ENCODE measurements at places on chromosomes 5 and 9.

- no peak for DNase-seq
These were observed 37.8 kb upstream of the ANKRD34B start for GRCh38 chr5:80607832-80608231.

DNA sequence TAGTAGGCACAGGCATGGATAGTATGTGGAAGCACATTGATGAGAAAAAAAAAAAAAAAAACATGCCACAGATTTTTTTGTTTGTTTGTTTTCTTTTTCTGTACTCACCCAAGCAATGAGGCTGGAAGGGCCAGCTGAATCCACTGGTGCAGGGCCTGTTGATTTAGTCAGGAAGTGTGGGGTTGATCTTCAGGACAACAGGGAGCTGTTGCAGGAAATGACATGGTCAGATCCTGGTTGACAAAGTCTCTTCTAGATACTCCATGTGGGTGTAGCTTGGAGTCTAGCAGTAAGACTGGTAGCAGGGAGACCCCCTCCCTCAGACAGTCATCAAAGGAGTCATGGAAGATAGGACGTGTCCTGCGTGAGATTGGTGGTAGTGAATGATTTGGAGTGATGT lies 191.8 kb downstream of the PAPPA start:
- DNase-seq, result no peak

DNA sequence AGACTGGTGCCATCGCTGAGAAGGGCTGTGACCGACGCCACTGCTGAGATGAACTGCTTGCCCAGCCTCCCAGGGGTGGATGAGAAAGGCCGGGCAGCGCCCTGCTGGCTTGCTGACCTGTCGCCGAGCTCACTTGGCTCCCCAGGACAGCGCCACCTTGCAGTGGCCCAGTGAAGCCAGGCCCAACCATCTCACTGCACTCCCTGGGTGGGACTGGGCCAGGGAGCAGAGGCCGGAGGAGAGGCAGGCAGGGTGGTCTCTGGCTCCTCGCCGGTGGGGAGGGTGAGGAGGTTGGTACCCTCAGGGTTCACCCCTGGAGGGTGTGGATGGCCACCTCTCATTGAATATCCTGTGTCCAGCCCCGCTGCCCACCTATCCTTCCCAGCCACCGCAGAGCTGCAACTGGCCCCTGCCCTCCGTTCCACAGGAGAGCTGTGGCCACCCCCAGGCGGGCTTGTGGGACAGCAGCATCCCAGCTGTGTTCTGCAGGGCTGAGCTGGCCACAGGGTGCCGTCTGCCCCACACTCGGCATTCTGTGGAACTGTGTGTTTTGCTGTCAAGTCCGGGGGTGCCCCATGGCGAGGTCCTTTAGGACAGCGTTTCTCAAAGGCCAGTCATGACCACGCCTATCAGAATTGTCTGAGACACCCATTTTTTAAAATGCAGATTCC lies 41.0 kb upstream of the FCN2 start:
- no peak for DNase-seq

DNA sequence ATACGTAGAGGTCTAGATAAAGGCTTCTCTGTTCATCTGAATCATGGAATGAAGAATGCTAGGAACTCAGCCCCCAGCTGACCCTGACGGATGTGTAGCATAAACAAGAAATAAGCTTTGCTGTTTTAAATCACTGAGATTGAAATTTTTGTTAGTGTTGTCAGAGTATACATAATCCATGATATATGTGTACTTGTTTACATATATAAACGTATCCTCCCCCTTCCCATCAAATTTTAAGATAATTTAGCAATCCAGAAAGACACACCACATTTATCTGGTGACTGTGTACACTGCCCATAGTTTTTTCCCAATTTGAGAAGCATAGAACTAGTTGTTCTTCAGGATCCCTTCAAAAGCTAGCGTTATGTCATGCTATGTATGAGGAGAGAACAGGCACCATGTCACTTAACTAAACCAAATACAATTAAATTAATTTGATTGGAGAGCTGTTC lies 80.8 kb upstream of the OSMR start:
- DNase-seq, result no peak

GRCh38 chr9:21252721-21253547 lies 13.1 kb upstream of the IFNA14 start:
- DNase-seq, result no peak

DNA sequence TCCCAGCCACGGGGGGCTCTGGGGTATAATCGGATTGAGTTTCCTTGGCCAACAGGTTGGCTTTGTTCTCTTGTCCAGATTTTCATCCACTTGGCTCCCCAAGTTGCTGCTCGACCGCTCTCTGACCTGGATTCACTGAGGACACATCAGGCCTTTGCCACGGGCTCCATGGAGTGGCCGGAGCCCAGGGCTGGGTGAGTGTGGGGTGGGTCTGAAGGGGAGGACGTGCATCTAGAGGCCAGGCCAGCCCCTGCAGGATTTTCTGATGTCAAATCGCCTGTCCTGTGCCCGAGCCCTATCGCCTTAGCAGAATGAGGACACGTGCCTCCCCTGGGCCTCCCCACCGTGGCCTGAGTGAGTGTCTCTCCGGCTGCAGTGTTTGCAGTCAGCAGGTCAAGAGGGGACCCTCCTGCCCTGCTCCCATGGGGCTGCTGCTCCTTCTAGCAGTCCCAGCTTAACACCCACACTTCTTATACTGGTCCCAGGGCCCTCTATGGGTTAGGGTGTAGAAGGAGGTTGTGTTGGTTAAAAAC lies 89.1 kb upstream of the BOD1 start:
- no peak for DNase-seq

DNA sequence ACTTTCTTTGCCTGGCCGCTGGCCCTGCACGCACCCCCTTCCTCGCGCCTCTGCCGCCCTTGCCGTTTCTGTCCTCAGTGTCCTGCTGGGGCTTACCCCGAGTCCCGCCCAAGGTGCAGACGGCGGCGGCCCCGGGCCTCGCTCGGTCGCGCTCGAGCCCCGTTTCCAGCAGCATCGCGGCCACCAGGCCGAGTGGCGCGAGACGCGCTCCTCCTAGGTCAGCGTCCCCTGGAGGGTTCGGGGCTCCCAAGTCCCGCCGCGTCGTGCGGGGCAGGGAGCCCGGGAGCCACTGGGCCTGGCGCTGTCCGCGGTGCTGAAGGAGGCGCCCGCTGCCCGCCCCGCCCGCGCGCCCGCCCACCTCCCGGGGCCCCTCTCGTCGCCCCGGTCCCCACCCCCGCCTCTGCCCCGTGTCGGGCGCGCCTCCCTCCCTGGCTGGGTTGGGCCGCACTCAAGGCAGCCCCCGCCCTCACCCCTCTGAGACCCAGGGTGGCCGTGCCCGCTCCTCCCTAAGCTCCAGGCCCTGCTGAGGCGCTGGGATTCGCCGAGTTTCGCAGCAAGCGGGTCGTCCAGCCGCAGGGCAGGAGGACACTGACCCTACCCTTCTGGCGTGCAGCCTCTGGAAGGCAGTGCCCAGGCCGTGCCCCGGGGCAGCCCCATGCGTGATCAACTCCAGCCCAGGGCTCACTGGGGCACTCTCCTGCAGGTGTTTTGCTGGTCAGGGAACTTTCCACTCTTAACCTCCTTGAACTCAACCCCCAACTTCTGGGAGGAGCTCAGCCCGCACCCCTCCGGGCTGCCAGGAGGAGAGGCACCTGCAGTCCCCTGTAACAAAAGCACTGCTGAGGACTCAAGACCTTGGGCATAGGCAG lies at the start of gene LHX3:
TSS of gene LHX3 (minus strand) at position 291 of the 869 bp plus-strand sequence. CDS start at position 175, 116 bp downstream.
- DNase-seq, result no peak

- DNase-seq, result no peak
These were observed 1.8 kb downstream of the ZFAND5 start for GRCh38 chr9:72363236-72363635.

- peak; percentile 34 for DNase-seq
These were observed 11.4 kb upstream of the PTGDS start for GRCh38 chr9:136965771-136966484.

- DNase-seq, result peak; percentile 41
These were observed 75.6 kb upstream of the PRSS3 start for GRCh38 chr9:33719581-33720374.

DNA sequence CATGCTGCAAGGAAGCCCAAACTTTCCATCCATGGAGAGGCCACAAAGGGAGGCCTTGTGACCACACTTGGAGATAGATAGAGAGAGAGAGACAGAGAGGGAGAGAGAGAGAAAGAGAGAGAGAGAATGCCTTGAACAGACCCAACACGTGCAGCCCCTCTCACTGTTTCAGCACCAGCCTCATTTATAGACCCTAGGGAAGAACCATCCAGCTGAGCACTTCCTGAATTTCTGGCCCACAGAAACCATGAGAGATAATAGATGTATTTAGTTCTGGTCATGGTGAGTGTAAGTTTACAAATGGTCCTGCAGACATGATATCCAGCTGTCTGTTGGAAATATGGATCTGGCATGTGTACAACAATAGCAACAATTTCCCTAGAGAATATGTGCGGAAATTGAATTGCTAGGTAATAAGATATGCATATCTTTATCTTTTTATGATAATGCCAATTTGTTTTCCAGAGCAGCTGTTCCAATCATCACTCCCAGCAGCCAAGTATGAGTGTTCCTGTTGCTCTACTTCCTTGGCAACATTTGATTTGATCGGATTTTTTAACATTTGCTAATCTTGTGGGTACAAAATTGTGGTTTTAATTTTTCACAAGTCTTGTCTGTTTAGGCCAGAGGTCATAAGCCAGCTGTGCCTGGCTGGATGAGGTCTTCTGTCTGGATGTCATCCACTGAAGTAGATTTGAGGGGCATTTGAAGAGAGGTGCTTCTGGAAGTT lies 217.3 kb upstream of the IL12B start:
- no peak for DNase-seq

GRCh38 chr9:120327322-120327721 lies 252.6 kb downstream of the CDK5RAP2 start:
- DNase-seq, result no peak

GRCh38 chr9:1154739-1155138 lies 104.6 kb downstream of the DMRT2 start:
- DNase-seq, result no peak

DNA sequence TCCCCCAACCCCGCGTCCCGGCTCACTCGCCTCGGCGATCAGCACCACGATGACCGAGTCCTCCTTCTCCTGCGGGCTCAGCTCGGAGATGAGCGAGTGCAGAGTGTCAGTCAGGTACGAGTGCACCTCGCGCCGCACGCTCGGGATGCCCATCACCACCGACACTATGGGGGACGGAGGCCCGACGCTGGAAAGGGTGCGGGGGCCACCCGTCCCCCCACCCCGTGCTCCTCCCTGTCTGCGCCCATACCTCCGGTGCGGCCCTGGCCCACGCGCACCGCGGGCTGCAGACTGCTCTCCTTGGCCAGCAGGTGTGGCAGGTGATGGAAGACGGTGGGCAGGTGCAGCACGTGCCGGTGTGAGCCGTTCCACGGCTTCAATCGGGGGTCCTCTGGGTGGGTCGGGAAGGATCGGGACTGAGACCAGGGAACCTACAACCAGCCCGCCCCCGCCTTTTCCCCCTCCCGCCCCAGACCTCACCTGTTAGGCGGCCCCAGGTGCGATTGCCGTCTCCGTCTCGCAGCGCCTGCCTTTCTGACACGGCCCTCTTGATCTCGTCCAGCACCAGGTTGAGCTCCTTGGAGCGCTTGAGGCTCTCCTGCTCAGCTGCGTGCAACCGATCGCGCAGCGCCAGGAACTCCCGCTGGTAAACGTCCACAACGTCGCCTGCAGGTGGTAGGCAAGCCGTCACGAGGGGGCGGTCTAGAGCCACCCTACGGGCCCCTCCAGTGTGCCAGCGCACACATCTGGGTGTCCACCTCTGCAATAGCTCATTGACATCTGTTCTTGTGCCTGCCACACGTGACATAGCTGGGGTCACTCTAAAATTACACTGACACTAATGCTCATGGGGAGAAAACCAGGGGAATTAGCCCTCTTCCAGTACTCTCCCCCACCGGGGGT lies 5.1 kb downstream of the MGAT4B start:
- DNase-seq, result peak; percentile 79

DNA sequence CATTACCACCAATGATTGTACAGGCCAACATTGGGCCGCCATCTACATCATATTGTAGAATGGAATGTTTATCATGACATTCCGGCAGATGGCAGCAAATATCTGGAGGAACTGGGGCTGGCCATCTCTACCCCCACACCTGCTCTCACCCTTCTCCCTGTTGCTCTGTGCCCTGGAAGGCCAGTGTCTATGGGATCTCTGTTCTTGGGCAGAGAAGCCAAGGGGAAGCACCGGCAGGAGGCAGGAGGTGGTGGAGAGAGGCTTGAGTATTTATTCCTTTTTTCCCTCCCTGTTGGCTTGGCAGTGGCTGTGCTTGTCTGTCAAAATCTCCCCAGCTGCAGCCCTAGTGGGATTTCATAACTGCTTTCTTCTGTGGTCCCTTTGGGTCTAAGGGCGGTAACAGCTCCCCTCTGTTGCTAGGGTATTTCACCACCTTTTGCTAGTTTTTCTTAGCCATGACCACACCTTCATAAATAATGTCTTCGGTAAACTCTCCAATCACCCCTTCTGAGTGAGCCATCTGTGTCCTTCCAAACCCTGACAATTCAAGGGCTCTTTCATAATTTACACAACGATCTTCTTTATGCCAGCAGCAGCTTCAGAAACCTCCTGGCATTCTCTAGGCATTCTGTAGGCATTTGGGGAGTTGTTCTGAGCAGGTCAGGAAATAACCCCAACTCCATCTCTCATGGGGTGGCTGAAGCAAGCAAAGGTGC lies 225.8 kb downstream of the MELK start:
- no peak for DNase-seq

- peak; percentile 34 for DNase-seq
These were observed 44.7 kb upstream of the NKD2 start for GRCh38 chr5:963673-964531.

DNA sequence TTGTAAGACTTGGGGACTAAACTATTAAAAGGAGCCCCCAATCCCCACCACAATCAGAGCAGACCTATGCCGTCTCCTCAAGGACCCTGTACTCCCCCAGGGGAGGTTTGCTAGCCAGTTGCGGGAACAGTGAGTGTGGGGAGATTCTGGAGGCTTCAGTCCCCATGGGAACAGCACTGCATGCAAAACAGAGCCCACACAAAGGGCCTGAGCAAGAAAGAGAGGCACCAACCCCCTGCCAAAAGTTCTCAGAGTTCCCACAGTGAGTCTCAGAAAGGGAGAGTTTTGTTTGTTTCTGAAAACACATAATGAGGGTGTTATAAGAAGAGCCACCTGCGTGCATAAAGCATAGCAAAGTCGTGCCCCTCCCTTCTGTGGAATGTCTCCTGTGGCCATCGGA lies 56.6 kb downstream of the CFAP90 start:
- DNase-seq, result no peak

DNA sequence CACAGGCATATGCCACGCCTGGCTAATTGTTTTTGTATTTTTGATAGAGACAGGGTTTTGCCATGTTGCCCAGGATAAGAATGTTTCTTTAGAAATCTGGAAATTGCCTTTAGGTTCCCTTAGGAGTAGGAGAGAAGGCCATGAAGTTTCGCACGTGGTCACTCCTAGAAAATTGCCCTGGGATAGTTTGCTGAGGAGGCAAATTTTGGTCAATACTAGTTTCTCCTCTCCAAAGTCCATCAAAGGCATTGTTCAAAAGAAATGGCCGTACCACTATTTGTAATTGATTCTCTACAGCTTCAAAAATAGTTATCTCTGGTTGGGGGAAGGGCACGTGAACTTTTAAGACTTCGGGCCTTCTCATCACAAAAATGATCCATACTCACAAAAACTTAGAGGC lies 845 bp upstream of the SLC30A5 start:
- DNase-seq, result no peak

- no peak for DNase-seq
These were observed 39.0 kb upstream of the AOPEP start for GRCh38 chr9:94687451-94687850.

GRCh38 chr5:26807231-26808199 lies 230.9 kb downstream of the CDH9 start:
- no peak for DNase-seq

GRCh38 chr5:135273212-135273611 lies 125.8 kb downstream of the MACROH2A1 start:
- DNase-seq, result no peak

Measured in CD4-positive, alpha-beta T cell (primary cell).